ENCODE measurements at places on chromosomes 16 and 17. TPM values are rescaled to one million over a fixed set of nuclear protein-coding genes. Genes with fewer than 3 reads are reported as not detected.

DNA sequence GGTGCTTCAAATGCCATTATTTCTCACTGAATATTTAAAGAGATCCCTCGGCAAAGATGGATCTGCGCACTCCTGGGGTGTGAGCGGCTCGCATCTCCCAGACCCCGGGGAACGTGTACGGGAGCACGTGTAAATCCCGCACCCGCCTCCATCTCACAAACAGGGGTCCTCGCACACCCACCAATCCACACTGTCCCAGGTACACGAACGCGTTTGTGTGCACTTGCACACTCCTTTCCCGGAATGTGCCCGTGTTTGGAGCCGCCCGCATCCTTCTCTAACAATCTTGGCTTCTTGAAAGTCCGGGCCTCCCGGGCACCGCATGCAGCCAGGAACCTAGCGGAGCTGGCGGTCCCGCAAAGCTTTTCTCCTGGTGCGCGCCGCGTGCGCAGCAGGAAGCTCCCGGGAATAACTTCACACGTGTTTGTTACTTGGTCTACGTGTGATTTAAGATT lies 2.5 kb upstream of the SALL1 start:
- DNase-seq: no peak

DNA sequence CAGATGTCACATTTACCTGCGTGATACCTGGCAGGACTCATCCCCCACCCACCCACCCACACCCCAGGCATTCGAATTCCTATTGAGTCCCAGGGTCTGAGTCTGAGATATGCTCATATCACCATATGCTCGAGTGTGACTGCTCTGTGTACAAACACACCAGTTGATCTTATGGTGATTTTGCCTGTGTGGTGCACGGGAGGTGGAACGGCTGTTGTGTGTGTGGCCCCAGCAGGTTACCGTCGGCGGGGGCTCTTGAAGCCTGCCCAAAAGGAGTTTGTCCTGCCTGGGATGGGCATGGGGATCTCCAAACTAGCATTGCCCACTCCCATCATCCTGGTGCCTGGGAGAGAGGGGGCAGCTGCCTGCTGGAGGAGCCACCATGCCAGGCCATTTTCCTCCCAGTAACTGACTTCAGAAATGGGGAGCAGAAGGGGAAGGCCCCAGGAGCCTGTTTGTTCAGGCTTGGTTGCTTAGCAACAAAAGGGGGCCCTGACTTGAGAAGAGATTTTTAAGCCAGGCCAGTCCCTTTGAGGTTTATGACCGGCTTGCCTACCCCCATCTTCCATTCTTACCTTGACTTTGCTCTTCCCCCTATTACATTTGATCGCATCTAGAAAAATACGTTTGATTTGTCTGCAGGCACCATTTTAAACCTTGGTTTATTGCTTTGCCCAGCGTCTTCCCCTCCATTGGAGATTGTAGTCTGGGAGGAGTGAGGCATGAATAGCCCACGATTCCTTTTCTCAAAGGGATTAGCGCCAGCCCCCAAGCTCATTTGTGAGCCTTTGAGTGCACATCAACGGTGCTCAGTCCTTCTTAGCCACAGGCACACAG lies 217.7 kb downstream of the CCDC182 start:
- no peak for DNase-seq

DNA sequence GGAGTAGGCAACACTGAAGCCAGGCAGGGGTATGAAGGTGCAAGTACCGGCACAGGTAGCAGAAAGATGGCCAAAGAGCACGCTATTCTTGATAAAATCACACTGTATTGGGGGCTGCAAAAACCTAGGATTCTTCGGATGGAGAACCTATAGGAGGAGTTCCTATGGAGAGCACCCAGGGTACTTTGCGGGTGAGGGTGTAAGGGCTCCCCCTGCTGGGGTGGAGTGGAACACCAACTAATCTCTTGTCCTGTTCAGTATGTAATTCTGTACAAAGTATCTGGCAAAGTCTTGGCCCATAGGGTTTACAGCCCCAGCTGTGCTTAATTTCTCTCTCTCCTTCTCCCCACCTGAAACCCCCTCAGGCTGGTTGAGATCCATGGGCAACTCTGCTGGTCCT lies 393.1 kb upstream of the ASIC2 start:
- no peak for DNase-seq

DNA sequence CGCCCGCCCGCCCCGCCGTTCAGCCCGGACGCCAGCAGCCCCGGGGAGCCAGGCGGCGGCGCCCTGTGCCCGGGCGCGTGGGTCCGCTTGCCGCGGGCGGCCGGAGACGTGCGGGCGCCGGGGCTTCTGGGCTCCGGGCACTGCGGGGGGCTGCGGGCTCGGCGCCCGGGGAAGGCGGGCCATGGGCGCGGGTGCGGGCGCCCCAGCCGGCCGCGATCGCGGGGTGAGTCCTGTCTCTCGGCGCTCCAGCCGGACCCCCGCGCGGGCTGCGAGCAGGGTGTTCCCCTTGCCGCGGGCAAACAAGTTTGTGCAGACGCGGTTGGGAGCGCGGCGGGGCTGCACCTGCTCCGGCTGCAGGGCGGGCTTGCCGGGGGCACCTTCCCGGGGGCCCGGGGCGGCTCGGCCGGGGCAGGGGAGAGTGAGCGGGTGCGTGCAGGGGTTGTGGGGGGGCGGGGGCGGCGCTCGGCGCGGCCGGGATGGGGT lies 292 bp downstream of the WSCD1 start:
- no peak for DNase-seq

DNA sequence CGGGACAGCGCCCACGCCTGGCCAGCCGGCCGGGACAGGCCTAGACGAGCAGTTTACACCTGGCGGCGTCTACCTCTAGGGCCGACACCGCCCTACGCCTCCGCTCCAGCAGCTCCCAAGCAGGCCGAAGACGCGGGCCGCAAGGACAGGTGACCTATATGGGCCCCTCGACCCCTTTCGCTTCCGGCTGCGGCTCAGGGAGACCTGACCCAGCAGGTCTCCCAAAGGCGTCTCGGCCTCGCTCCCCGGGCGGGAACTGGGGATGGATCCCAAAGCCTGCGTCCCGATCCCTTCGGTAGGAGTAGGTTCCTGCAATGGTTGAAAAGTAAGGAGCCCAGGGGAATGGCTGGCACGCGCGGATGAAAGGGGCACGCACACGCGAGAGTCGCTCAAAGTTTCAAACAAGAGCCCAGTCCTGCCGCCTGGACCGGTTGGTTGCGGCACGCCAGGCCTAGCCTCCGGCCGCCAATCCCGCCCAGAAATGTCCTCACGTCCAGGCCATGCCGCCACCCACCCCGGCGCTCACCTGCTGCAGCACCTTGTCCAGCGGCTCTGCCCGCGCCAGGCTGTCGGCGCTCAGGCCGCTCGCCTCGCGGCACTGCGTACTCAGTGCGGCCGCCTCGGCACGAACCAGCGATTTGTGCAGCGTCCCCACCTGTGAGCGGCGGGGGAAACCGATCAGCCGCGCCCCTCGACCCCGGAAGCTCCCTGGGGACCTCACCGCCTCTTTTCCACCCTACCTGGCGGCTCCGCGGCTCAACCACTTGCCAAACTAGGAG lies 630 bp downstream of the ESRP2 start:
- no peak for DNase-seq

DNA sequence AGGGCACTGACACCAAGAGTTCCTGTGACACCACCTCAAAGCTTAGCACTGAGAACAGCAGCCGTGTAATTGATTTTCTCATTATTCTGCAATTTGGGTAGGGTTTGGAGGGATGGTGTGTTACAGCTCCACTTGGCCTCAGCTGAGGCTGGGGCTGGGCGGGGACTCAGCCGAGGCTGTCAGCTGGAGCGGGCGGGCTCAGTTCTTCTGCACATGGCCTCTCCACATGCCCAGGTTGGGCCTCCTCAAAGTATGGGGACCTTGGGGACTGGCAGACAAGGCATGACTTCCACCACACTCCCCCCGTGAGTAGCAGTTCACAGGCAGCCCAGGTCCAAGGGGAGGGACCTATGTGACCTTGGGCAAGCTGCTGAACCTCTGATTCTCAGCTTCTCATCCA lies 171.5 kb downstream of the IRF8 start:
- no peak for DNase-seq

- DNase-seq: peak; percentile 74
These were observed 153.8 kb downstream of the SNX11 start for GRCh38 chr17:48261297-48261880.

GRCh38 chr17:33012522-33013033 lies 20.9 kb downstream of the SPACA3 start:
- DNase-seq: peak; percentile 69

DNA sequence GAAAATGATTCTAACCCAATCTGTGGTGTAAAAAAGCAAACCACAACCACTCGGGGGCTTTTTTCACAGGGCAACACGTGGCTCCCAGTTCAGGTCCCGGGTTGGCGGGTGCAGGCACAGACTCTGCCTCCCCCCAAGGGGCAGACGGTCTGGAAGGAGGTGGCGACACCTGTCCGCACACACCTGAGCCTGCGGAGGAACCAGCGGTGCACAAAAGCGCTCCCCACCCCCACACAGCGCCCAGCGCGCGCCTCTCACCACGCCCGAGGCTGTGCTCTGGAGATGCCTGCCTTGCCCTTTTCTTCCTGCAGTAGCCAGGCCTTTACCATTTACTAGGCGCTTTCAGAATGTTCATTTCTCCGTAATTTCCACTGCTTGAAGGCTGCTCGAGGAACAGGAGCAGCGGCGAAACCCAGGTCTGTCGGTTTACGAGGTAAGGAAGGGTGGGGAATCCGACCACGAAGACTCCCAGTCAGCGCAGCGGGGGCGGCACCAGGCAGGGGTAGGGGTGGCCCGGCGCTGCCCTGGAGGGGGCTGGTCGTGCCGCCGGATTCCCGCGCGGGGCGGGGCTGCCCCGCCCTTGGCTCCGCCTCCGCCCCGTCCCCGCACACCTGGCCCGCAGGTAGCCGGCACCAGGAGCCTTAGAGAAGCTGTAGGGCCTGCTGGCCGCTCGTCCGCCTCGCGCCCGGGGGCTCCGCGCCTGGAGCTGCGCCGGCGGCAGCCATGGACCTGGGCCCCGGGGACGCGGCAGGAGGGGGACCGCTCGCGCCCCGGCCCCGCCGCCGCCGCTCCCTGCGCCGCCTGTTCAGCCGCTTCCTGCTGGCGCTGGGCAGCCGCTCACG lies at the start of gene USP43:
Gene USP43, plus strand, starts transcription at position 608 of the 842 bp plus-strand sequence. Its CDS starts 116 bp downstream, at position 724.
- peak; percentile 29 for DNase-seq

DNA sequence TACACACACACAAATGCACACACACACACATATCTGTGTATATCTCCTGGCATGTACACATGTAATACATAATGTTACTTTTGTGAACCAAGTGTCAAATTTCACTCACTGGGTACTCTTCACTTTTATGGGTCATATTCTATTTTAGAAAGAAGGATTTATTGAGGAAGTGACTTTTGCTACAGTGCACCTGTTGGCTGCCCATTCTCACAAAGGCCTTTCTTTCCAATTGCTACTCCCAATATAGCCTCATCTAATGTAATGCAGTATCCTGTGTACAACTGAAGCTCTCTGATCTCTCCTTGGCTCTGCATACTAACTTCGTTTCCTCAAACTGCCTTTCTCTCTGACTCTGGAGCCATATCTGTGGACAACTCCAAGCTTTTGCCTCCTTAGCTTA lies 107.5 kb downstream of the ABCA8 start:
- DNase-seq: no peak

GRCh38 chr17:16351831-16352230 lies 1.4 kb downstream of the CENPV start:
- peak; percentile 12 for DNase-seq

The PTGES3L gene
- total RNA-seq: 0.43 TPM

The CDK12 gene
- 50.4 TPM for total RNA-seq

The PRMT7 gene
- 44.6 TPM for total RNA-seq

The SCIMP gene
- total RNA-seq: not detected

The VMO1 gene
- total RNA-seq: not detected

The TPSAB1 gene
- total RNA-seq: 2.1 TPM
